ENCODE measurements at places on chromosomes 6 and 20.

- no peak for DNase-seq
Observed at GRCh38 chr6:97066056-97066455, 141.5 kb downstream of the KLHL32 start.

GRCh38 chr6:69555088-69555638, 241.6 kb downstream of the LMBRD1 start:
- no peak for DNase-seq

DNA sequence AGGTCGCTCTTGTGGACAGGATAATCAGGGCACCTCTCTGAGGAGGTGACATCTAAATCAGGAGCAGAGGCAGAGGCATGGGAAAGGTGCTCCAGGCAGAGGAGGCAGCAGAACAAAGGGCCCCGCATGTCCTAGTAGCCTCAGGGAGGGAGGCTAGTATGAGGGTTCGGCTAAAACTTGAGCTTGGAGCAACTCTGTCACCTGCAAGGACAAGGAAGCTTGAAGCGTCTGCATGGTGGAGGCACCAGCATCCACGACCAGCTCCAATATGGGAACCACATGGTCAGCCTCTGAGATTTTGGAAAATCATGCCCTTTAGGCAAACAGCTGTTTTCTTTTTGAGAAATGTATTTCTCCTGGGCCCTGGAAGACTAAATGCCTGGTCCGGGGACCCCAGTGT, 13.0 kb upstream of the MPC1 start:
- DNase-seq, result no peak

DNA sequence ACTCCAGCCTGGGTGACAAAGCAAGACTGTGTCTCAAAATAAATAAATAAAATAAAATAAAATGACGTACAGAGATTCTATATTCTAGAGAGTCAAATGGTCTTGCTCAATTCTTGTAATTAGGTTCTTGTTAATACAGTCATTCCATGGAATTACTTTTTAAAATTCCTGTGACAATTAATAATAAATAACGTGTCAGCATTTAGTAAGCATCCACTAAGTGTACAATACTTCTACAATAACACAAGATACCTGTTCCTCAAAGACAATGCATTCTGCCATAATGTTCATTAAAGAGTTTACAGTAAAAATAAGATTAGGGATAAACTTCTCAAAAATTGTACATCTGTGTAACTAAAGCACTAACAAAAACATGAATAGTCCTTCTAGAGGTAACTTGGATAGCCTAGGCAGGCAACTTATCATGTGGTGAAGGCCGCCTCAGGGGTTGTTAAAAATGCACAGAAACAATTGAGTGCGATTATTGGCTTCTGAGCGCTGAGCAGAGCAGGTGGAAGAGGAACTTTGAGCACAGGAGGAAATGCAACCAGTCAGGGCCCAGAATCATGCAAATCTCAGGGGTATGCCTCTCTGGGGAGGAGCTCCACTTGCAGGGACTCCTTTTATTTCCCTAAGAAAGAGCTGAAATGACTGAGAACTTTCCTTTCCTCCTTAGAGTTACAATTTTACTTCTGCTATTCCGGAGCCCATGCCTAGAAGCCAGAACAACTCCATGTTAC, 37.1 kb downstream of the QRSL1 start:
- DNase-seq, result peak; percentile 40

GRCh38 chr6:14524319-14524718, 406.7 kb downstream of the CD83 start:
- no peak for DNase-seq

DNA sequence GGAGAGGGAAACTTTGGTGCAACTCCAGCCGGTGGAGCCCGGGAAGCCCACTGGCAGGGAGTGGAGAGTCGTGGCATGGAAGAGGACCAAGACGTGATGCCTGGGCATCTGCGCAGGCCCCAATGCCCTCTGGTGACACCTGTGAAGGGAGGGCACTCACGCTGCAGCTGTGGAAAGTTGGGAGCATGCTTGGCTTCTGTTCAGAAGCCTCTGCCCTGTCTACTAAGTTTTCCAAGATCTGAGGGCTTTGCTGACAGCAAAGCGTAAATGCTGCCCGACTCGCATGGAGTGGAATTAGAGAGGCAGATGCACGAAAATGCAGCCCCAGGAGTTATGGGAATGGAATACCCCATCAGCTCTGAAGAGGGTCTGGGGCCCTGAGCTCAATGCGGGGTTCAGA, 75.7 kb downstream of the SYNDIG1 start:
- no peak for DNase-seq

DNA sequence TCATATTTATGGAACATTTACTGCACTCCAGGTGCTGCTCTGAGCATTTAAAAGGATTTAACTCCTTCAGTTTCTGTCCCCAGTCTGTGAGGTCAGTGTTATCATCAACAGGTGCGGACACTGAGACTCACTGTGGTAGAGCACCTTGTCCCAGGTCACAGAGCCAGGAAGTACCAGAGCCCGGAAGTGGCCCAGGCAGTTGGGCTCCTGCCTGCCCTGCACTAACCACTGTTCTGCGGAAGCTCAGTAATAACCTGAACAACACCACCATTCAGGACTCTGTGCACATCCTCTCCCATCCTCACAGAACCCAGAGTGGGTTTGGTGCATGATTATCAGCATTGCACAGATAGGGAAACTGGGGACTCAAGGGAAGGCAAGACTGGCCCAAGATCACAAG, 16.8 kb upstream of the SIRPG start:
- no peak for DNase-seq

DNA sequence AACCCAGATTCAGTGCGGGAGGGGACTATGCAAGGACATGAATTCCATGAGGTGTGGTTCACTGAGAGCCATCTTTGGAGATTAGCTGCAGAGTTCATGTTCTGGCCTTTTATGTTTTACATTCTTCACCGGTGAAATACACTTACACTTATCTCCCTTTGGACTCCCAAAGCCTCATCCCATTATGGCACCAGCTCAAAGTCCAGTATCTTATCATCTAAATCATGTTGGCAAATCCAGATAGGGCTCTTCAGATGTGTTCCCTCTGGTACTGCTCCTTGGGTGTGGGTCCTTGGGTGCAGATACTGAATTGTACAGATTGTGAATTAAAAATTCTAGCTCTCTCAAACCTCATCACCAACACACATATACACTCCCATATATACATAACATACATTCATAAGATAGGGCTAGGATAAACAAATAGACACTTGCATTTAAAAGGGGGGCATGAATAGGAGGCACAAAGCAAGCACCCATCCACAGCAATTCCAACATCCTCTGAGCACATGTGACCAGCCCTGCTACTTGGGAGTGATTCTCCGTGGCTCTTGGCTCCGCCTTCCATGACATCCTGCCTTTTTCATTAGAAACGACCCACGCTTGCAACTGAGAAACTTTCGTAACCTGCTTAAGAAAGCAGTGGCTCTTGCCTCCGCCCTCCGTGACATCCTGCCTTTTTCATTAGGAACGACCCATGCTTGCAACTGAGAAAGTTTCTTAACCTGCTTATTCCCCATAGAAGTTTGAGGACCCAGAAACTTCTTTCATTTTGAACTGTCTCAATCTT, 53.6 kb upstream of the LRRC1 start:
- DNase-seq, result no peak

DNA sequence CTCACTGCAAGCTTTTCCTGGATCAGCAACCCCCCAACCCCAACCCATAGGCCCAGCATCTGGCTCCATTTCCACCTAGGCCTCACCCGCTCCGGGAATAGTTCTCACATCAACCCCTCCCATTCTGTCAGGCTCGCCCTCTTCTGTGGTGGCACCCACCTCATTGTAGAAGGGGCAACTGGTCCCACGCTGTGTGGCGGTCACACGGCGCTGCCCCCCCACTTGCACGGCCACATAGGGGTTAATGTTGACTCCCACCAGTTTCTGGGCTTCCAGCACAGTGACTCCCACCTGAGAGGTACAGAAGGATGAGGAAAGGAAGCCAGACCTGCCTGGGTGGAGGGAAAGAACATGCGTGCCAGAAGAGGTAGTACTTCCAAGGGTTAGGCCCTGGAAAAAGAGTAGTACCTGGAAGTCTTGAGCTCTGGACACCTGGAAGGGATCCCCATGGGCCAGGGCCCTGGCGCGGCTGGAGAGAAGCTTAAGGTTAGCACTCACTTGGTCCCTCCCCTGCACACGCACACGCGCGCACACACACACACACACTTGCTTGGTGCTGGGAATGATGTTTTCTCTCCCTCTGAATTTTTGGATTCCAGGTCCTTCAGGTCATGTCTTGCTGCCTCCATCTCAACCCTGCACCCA, 12.7 kb upstream of the SPAG4 start:
- no peak for DNase-seq

- DNase-seq, result no peak
Observed at GRCh38 chr6:35911871-35912653, 8.8 kb downstream of the SRPK1 start.

GRCh38 chr6:112717401-112717800, 370.3 kb downstream of the RFPL4B start:
- DNase-seq, result no peak

Data from GM19239 (cell line).